NB4 (cell line): ENCODE measurements at places on chromosomes 11 and 22.

- no peak for DNase-seq
Measured at GRCh38 chr11:134633276-134633675, 221.2 kb upstream of the B3GAT1 start.

DNA sequence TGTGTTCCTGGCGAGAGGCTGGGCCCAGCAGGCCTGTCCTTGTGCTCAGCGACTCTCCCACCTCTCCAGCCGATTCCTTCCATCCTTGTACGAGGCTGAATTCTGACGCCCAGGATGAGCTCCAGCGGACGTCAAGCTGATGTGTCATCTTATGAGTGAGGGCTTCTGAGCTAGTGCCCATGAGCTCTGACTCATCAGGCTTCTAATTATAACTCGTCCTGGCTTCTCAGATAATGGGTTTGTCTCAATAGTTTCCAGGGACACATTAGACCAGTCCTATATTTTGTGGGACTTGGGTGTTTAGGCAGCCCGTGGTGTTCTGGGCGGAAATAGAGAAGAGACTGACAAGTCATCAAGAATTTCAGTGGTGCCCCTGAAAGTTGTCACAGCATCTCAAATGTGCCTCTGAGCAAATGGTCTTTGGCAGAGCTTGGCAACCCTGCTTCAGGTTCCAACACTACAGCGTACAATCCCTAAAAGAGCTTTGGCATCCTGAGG is 108.2 kb upstream of the CD44 start:
- peak; percentile 87 for DNase-seq

GRCh38 chr22:41524251-41524661 is 20.0 kb downstream of the POLR3H start:
- no peak for DNase-seq

DNA sequence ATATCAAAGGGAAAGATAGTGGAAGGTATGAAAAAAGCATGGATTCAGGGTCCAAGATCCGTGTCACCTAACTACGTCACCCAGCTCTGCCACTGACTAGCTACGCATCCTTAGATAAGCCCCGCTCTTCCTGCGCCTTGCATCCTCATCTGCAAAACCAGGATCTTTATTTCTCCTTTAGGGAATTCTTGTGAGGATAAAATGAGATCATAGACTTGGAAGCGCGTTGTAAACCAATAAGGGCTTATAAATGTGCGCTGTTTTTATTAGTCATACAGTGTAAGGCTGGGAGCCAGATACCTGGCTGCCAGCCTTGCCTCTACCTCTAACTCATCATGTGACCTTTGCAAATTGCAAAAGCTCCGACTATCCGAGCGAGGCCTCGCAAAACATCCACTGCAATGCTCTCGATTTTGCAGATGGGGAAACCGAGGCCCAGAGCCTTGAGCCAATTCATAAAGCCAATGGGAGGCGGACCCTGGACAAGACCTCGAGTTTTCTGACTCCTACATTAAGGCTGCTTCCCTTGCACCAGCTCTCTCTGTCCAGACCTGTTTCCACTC is 753 bp downstream of the PRPF19 start:
- DNase-seq: no peak

DNA sequence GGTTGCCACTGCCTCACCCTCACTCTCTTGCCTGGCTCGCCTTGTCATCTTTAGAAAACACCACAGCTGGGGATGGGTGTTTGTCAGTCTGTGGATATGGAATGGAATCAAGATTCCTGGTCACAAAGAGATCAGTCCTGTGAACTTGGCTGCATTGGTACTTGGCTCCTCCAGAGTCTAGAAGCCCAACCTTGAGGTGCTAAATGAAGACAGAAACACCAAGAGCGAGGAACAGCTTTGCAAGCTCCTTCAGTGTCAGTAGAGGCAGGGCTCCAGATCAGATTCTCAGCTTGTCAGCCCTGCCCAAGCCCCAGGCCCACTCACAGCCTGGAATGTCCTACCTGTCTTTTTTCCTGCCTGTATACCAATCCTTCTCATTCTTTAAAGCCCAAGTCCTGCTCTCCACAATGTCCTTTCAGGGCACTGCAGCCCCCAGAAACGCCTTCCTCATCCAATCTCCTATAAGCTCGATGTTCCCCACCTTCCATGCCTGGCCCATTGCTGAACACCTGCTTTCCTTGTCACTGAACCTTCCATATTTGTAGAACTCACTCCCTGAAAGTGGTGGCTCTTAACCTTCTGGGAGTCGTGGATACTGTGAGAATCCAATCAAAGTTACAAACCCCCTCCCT is 188.9 kb downstream of the BCR start:
- no peak for DNase-seq

- DNase-seq: no peak
Measured at GRCh38 chr22:48951836-48952235, 875.8 kb downstream of the BRD1 start.

DNA sequence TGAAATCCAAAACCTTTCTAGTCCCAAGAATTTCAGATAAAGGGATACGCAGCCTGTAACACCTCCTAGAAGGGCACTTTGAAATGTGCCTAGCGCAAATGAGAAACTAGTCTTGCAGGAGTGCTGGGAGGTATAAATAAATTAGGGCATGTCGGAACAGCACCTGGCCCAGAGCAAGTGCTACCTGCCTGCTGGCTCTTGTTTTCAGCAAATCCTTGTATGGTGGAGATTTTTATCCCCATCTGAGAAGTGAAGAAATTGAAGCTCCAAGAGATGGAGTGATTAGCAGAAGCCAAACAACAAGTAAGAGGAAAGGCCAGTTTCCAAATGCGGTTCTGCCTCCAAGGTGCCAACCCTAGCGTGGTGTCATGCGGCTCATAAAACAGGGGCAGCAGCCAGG is 36.7 kb upstream of the TFIP11 start:
- DNase-seq: no peak

GRCh38 chr11:33089776-33090175 is 50.4 kb downstream of the TCP11L1 start:
- no peak for DNase-seq

DNA sequence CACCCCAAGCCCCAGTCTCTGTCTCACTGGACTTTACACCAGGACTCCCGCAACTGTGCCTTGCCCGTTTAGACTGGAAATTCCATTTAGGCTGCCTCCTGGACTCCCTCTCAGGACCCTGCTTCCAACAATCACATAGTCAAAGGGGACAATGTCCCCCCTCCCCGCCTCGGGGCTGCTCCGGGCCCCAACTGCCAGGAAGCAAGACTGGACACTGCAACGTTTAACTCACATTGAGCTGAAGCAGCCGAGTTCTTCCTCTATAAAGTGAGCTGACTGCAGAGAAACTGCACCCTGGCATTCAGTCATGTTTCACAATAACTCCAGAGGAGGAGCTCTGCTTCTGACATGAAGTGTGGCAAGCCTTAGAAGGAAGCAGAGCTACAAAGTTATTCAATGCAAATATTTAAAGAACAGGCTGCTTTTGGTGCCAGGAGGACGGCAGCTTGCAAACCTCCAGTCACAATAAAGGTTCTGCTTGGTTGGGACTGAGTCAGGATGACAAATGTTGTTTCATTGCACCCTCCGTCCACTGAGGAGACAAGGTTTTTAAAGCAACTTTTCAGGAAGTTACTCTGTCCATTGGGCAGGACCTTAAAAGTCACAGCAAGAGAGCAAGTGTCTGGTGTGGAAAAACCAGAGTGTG is 19.9 kb downstream of the PACSIN2 start:
- DNase-seq: peak; percentile 95

GRCh38 chr22:45208993-45209838 is 31.5 kb downstream of the KIAA0930 start:
- DNase-seq: peak; percentile 28

GRCh38 chr11:17263769-17264168 is 12.8 kb upstream of the NUCB2 start:
- peak; percentile 25 for DNase-seq

DNA sequence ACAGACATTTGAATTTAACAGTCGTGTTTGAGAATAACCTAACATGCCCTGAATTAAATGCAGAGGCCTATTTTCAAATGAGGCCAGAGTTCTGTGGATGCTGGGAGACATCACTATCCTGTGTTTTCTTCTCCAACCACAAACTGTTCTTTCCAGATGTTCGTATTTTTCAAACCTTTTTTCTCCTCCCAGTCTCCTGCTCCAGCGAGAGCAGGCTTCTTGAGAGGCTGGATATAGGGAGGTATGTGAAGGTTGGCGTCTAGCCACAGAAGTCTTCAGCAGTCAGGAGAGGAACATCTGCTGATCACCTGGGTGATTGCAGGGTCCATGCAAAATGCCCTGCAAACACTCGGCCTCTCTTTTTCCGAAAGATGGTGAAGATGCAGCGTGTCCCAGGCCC is 126.3 kb downstream of the C11orf91 start:
- no peak for DNase-seq

- DNase-seq: no peak
Measured at GRCh38 chr11:70065318-70066135, 12.6 kb upstream of the ANO1 start.

- no peak for DNase-seq
Measured at GRCh38 chr11:29507376-29507775, 509.5 kb downstream of the KCNA4 start.

GRCh38 chr22:35319244-35319985 is 19.7 kb downstream of the TOM1 start:
- no peak for DNase-seq

DNA sequence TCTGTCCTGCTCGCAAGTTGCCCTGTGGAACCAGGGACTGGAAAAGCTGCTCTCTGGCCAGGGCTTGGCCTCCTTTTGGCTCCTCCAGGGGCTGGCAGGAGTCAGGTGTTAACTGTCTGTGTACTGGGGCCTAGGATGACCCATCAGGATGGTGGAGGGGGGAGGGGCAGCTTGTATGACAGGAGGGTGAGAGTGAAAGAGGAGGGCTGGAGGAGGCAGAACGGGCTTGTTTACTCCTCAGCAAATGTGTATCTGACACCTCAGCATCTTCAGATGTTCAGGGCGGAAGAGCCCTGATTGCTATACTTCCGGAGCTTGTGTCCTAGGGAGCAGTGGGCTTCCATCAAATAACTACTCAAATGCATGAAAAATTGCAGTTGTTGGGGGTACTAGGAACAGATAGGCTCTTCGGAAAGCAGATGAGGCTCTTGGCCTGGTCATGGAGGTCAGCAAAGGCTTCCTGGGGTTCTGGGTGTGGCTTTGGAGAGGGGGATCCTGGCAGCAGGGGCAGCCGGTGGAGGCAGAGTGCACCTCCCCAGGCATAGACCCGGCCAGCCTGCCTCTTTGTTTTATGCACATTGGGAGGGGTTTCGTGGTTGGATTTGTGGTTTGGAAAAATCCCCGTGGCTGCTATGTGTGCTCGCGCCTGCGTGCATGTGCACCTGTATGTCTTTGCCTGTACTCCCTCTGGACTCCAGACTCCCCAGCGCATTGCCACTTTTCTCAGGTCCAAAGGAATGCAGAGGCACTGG is 31.2 kb downstream of the CD82 start:
- peak; percentile 28 for DNase-seq

DNA sequence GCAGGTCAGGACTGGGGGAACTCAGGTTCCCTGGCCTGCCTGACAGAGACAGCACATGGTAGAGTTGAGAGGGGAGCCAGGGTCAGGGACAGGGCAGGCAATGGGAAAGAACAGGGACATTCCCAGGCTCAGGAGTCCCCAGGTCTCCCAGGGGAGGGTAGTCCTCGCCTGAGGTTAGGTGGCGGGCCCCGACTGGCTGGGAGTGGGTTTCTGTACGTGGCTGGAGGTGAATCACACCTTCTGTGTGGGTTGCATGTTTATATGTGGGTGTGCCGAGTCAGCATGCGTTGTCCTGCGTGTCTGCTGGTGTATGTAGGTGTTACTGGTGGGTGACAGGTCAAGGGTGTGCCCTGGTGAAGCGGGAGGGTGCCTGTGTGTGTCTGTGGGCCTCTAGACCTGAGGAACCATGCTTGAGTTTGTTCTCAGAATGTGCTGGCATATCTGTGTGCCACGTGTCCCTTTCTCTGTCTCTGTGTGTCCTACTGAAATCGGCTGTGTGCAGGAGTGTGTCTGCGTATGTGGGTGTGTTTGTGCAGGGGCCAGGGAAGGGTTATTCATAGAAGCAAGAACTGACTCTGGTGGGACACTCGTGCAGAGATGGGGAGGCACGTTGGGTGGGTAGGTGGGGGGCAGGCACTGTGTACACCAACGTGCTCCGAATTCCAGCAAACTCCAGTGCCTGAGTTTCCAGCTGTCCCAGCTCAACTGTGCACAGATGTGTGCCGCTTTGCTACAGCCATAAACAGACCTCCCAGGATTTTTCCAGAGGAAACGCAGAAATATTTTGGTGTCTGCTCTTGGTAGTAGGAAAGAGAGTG is 23.8 kb upstream of the OAF start:
- DNase-seq: no peak

- no peak for DNase-seq
Measured at GRCh38 chr11:131840545-131840944, 470.1 kb downstream of the NTM start.

DNA sequence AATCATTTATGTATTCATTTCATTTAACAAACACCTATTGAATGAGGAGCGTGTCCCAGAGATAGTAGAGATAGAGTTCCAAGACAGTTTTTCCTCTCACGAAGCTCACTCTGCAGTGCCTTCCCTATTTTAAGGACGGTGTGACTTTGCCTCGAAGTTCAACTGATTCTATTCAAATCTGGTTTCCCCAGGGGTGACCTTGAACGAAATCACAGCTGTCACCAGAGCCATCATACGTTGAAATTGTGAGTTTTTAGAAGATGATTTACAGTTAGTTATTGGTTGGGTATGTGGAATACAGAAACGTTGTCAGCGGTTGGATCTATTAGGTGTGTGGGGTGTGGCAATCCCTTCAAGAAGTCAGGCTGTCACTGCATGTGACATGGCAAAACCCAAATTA is 33.9 kb upstream of the SESN3 start:
- DNase-seq: no peak

DNA sequence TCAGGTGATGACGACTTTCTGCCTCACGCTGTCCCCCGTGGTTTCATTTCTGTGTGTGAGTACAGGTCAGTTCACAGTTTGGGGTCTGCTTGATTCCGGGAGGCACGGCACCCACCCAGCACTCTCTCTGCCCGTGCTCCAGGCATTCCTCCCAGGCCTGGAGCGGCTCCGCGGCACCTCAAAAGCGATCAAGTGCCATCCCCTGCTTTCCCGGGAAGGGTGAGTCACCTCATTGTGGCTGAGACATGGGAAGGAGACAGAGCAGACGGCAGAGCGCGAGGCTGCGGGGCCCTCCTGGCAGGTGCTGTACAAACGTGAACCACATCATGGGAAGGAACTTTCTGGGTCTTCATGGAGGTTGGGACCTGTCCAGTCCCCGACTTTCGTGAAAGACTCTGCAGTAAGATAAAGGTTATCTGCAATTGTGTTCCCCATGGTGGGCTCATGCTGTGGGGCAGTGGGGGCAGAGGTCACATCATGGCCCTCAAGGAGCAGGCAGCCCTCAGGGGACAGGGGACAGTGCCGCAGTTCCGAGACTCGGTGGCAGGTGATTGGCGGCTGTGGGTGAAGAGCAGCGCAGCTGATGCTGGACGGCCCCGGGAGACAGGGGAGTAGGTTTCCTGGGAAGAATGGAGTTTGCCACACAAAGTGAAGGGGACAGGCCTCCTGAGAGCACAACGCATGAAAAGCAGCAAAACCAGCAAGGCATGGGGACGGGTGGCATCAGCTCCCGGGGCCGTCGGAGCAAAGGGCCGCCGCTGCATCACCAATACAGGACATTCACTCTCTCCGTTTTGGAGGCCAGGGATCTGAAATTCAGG is 65.3 kb downstream of the CELSR1 start:
- no peak for DNase-seq
